Hepatocyte (in vitro differentiated cells): ENCODE measurements at places on chromosomes 3 and 15.

GRCh38 chr3:4409971-4410573 lies 57.0 kb downstream of the SUMF1 start:
- no peak for DNase-seq

DNA sequence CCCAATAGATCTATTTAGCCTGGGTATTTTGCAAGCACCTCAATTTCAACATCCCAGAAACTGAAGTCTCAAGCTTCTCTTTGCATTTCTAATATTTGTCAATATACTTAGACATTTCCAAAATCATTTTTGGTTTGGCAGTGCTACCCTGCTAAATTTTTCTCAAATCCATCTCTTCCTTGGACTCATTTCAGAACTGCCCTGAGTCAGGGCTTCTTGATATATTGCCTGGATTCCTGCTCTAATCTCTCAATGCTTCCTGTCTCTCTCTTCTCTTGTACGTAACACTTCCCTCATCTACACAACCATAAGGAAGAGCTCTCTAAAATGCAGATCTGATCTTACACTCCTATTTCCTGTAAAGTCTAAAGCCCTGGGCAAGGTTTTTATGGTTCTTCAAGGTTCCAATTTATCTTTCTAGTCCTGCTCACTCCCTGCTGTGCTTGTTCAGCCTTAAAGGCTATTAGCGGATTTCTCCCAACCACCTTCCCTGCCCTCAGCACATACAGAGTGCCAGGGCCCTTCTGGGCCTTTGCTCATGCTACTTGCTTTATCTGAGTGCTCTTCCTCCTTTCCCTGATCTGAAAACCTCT lies 53.0 kb upstream of the MME start:
- DNase-seq: no peak

- DNase-seq: no peak
Observed at GRCh38 chr3:46990573-46991374, 11.3 kb downstream of the NBEAL2 start.

GRCh38 chr3:129231331-129232119 lies 17.9 kb upstream of the COPG1 start:
- DNase-seq: no peak

- DNase-seq: no peak
Observed at GRCh38 chr3:52246264-52246620, 683 bp downstream of the PPM1M start.

GRCh38 chr15:39365161-39365560 lies 215.7 kb upstream of the THBS1 start:
- no peak for DNase-seq
